HepG2 (cell line): ENCODE measurements at places on chromosomes 3 and 15.

GRCh38 chr3:154011036-154011435 lies 110.2 kb upstream of the ARHGEF26 start:
- no peaks in the 10 kb centered on the region for H3K27me3 ChIP-seq
- no peaks in the 10 kb centered on the region for H3K36me3 ChIP-seq
- no peak for DNase-seq

DNA sequence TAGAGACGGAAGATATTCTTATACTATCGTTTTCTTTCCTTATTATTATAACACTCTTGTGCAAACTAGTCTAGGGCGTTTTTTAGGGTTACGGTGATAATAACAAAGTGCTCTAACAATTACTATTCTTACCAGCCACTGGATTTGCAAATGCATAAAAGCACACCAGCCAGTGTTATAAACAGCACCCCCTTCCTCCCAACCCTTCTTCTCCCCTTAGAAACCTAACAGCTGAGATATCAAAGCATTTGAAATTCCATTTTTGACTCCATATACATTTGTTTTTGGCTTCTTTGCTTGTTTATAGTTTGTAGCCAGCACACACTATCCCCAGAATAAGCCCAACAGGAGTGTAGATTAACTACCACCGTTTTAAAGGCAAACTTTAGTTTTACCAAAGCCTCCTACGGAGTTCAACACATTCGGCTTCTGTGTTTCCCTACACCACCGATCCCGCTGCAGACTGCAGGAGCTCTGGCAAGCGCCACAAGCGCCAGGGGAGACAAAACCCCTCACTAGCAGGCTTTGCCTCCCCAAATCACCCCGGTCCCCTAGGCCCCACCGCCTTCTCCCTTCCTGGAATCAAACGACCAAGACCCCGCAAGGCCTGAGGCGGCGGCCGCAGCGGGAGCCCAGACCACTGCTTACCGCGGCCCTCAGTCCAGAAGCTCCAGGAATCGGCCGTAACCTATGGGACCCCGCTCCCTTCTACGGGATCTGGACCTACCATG lies 461 bp downstream of the COPB2 start:
- peak overlapping the region; percentile 98 for H3K27ac ChIP-seq
- no peaks in the 10 kb centered on the region; the same call in 2 of the 3 replicates for H3K27me3 ChIP-seq
- peaks cover 44% of the 10 kb centered on the region for H3K4me1 ChIP-seq
- H3K4me3 ChIP-seq, result peak overlapping the region; percentile 91
- H3K36me3 ChIP-seq, result no peaks in the 10 kb centered on the region
- DNase-seq, result no peak

DNA sequence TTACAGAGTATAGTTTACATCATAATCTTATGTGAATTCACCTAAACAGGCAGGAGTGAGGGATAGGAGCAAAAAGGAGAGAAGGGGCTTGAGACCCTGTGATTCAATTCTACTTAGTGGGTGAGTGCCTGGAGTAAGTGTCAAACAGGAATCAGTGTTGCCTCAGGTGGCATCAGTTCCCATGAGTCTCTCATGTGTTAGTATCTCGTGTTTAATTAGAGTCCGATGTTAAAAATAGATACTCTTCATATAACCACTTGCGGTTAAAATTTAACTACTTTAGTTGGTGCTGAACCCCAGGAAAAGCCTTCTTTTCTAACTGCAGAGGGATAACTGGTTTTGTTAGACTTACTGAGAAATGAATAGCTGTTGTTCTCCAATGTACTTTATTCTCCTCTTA lies 251.5 kb downstream of the SUCLG2 start:
- H3K27ac ChIP-seq, result no peak overlapping the region
- H3K4me3 ChIP-seq, result no peak overlapping the region
- no peaks in the 10 kb centered on the region for H3K4me1 ChIP-seq
- peaks cover 3% of the 10 kb centered on the region; the same call in 1 of the 3 replicates for H3K36me3 ChIP-seq
- H3K27me3 ChIP-seq, result no peaks in the 10 kb centered on the region

DNA sequence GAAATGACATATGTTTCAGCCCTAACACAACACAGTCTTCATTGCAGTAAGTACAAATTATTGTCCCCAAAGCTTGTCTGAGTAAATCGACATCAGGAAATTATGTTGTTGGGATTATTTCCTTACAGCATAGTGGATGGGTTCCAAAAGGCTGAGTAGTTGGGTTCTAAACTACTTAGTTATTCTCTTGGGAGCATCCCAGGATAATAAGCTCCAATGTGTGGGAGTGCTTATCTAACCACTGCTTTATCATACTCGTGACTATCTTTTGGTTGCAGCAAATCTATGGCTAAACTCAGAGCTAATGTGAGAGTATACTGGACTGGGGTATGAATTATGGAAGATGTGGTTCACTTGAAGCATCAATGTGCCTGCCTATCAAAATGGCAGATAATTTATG lies 128.5 kb downstream of the RBMS3 start:
- no peak for DNase-seq
- H3K27me3 ChIP-seq, result no peaks in the 10 kb centered on the region
- no peaks in the 10 kb centered on the region for H3K4me1 ChIP-seq
- H3K4me3 ChIP-seq, result no peak overlapping the region
- H3K36me3 ChIP-seq, result no peaks in the 10 kb centered on the region

- H3K36me3 ChIP-seq, result no peaks in the 10 kb centered on the region; the same call in 1 of the 2 replicates
- H3K4me3 ChIP-seq, result no peak overlapping the region
- no peaks in the 10 kb centered on the region for H3K27me3 ChIP-seq
- no peak overlapping the region for H3K27ac ChIP-seq
- no peaks in the 10 kb centered on the region for H3K4me1 ChIP-seq
These were observed 67.5 kb downstream of the PROS1 start for GRCh38 chr3:93906245-93906644.

DNA sequence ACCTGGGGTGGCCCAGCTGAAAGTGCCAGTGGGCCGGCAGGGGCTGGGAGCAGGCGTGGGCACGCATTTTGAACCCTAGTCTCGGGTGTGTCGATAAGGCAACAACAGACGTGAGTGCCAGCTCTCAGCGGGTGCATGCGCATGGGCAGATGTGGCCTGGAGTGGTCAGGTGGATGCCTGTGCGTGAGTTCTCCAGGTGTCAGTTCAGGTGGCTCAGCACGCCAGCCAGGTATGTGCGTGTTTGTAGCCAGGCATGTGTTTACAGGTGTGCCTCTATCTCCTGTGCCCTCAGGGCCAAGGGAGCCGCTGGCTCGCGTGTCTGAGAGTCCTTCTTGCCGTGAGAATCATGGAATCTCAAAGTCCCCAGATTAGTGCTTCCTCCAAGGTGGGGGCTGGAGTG lies 14.8 kb downstream of the CYP1A2 start:
- no peak overlapping the region for H3K27ac ChIP-seq
- no peaks in the 10 kb centered on the region for H3K36me3 ChIP-seq
- H3K27me3 ChIP-seq, result no peaks in the 10 kb centered on the region
- peaks cover 24% of the 10 kb centered on the region for H3K4me1 ChIP-seq

GRCh38 chr3:161852744-161853143 lies 356.1 kb downstream of the OTOL1 start:
- no peaks in the 10 kb centered on the region for H3K4me1 ChIP-seq
- H3K27me3 ChIP-seq, result no peaks in the 10 kb centered on the region
- H3K27ac ChIP-seq, result no peak overlapping the region
- no peak for DNase-seq

DNA sequence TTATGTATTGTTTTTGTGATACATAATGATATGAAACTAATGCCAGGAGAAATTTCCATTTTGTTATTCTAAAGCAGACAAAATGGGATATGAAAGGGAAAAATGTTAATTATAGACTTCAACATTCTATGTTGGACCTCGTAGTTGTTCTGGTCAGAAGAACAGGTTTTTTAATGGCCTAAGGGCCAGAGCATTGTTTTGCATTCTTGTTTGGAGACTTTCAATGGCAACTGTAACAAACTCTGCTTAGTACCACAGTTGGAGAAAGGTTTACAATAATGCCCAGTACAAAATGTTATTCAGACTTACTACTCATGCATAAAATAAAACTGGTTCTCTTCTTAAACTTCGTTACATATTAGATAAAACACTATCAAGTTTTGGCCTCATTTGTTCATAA lies 12.2 kb downstream of the PPARG start:
- H3K4me1 ChIP-seq, result no peaks in the 10 kb centered on the region
- no peaks in the 10 kb centered on the region for H3K27me3 ChIP-seq
- no peak overlapping the region for H3K27ac ChIP-seq
- H3K4me3 ChIP-seq, result no peak overlapping the region
- no peak for DNase-seq

GRCh38 chr15:31101262-31102038 lies at the start of gene TRPM1:
Gene TRPM1 (minus strand): TSS chr15:31101725. CDS start chr15:31081355, 20,370 bp downstream.
- no peak within 1 kb of the TSS for H3K27ac ChIP-seq
- no peak for DNase-seq
- no peaks in the 10 kb centered on the region for H3K36me3 ChIP-seq
- H3K4me1 ChIP-seq, result peaks cover 19% of the 10 kb centered on the region
- no peak within 1 kb of the TSS for H3K4me3 ChIP-seq

- H3K27me3 ChIP-seq, result no peaks in the 10 kb centered on the region
- no peak overlapping the region for H3K27ac ChIP-seq
- H3K4me1 ChIP-seq, result no peaks in the 10 kb centered on the region
- H3K36me3 ChIP-seq, result peaks cover 6% of the 10 kb centered on the region; the same call in 1 of the 3 replicates
These were observed 867.4 kb downstream of the ROBO1 start for GRCh38 chr3:78900426-78900825.
